ENCODE measurements at places on chromosomes 1 and 21.

DNA sequence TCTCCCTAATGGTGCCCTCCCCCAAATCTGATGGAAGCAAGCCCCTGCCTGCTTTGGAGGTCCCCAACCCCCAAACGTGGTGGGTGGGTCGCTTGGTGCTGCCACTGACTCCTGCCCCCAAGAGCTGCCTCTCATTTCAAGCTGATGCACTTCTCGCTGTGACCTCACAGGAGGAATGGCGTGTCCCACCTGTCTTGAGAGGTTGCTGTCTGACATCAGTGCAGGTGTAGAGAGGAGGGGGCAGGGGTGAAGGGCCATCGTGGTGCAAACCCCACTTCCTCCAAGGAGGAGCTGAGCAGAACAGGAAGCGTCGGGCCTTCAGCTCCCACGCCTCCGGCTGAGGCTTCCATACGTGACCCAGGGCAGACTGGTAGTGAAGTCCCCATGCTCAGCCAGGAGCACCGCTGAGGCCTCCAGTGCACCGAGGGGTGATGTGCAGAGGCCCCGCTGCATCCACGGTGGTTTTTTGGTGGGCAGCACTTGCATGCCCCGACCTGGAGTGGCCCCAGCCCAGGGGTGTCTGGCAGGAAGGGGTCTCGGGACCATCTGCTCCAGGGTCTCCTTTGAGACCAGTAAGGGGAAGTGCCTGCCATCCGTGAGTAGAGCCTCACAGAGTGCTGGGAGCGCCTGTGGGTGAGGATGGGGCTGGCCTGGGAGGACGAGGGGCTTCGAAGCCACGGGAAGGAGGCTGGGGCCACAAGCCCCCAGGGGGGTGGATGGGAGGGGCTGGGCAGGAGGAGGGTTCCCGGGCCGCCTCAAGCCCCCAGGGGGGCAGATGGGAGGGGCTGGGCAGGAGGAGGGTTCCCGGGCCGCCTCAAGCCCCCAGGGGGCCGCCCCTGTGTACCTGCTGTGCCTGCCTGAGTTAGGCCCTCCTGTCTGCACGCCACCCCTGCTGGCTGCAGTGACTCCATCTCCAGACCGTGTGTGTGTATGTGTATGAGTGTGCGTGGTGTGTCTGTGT lies 39.8 kb downstream of the WDR4 start:
- DNase-seq: no peak

GRCh38 chr21:32392299-32392879 lies 423 bp downstream of the URB1 start:
- DNase-seq: no peak

- DNase-seq: no peak
Observed at GRCh38 chr1:223147409-223147808, 4.4 kb upstream of the TLR5 start.

DNA sequence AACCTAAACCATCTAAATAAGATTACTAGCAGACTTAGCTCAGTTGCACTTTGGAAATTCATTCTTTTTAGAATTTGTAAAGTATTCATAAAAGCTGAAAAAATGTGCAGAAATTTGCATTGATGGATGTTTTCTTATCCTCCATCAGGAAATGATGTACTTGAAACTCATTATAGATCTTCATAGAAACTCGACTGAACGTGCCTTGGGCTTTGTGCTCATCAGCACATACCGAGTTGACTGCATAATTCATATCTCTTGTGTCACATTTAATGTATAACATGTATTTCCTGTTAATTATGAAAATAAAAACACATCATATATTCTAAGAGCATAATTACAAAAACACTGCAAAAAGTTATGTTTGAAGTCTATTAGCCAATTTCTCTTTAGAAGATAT lies 290.9 kb upstream of the NR5A2 start:
- no peak for DNase-seq

DNA sequence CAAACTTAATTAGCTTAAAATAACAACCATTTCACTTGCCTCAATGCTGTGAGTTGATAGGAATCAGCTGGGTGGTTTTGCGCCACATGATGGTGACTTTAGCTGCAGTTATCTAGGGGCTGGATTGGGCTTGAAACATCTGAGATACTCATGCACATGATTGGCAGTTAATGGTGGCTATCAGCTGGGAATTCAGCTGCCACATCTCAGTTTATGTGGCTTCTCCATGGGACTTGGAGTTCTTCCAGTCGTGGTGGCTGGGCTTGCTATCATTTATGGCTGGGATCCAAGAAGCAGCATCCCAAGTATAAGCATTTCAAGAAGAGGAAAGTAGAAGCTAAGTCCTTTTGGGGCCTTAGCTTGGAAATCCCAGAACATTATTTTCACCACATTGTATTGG lies 36.4 kb downstream of the PDC start:
- DNase-seq: no peak

DNA sequence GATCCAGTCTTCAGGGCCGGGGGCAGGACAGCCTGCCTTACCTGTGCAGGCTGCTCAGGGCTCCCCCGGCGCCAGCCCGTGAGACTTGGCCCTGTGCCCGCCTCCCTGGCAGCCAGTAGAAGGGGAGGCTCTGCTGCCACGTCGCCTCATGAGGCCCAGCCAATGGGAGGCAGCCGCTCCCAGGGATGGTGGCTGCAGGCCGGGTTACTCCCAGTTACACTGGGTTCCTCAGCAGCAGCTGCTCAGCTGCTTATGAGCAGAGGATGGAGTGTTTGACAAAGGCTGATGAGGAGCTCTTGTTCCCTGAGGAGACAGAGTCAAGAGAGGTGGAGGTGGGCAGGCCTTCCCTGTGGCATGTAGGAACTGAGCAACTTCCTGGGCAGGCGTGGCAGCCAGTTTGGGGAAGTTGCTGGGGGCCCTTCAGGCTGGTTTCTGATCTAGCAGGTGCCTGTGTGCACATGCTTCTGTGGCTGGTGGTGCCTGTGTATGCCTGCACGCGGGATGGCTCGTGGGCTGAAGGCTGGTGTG lies 5.5 kb downstream of the MFSD2A start:
- DNase-seq: peak; percentile 23

DNA sequence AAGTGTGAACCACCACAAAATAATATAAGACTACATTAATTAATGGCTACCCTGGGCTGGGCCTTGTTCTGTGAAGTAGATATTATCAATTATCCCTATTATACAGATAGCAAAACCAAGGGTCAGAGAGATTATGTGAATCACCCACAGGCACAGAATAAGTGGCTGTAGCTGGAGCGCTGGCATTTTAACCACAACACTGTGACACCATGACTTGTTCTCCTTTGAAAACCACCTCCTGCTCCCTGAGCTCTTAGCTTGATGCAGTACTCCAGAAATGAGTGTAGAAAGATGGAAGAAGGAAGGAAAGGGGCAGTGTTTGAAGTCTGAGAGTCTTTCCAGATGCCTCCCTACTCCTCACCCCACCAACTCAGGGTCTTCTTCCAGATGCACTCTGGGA lies 29.5 kb upstream of the JUN start:
- no peak for DNase-seq

- DNase-seq: no peak
Observed at GRCh38 chr1:29858646-29859045, 622.3 kb downstream of the PTPRU start.

- DNase-seq: no peak
Observed at GRCh38 chr21:34989337-34990151, 59.6 kb downstream of the RUNX1 start.

- DNase-seq: no peak
Observed at GRCh38 chr1:213194383-213194782, 143.3 kb downstream of the RPS6KC1 start.

DNA sequence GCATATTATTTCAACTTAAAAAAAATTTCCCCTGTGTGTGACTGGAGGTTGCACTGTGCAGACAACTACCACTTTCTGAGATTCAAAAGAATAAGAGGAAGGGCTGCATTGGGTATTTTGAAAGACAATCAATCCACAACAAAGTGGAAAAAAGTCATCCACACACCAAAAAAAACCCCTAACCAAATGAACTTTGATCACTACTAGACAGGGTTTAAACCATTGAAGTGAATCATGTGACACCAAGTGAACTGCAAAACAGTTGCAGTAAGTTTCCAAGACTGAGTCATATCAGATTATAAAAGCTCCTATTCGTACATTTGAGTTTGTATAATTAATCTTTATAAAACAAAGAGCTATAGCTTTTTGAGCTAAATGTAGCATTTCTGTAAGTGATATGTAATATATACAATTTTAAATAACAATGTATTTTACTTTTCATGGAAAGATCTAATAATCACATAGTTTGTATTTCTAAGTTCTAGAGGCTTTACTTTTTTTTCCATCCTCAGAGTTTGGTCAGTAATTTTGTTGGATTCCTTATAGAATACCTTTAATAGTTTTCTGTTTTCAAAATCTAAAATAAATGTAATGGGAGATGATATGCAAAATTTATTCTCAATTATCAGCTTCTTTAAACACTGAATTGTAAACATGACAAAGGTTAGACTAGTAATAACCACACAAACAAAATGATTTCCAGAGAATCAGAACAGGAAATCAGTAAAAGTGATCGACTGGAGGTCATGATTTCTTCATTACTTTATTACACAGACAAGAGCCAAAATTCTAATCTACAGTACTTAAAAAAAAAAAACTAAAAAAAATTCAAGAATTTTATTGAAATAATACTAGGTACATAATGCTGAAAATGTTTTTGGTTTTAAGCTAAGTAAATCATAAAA lies 50.5 kb upstream of the GFI1 start:
- no peak for DNase-seq

GRCh38 chr1:151849126-151849525 lies 4.4 kb downstream of the THEM5 start:
- DNase-seq: no peak

- DNase-seq: no peak
Observed at GRCh38 chr1:55150880-55151588, 64.1 kb downstream of the USP24 start.

DNA sequence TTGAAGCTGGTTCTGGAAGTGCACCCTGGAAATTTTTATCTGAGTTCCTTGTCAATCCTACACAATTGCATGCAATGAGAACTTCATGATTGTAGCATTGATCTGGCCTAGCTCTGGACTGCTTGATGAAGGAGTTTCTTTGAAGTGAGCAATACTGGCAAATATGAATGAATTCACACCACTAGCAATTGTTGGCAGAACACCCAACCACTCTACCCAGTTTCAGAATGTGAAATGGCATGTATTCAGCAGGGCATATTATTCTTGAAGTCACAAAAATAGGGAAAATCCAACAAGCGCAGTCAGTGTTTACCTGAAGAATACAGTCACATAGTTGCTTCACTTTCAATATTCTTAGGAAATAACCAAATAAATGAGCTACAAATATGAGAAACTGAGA lies 57.3 kb downstream of the RGS5 start:
- DNase-seq: no peak

- DNase-seq: no peak
Observed at GRCh38 chr1:160066829-160067745, 2.9 kb downstream of the KCNJ10 start.

Data from activated CD8-positive, alpha-beta memory T cell treated with anti-CD3 and anti-CD28 coated beads, Interleukin-2, amount 50 U/mL, for 4 hours (primary cell).